ENCODE measurements at places on chromosomes 16 and 17.

GRCh38 chr17:38742411-38743308 is 5.5 kb downstream of the PCGF2 start:
- DNase-seq, result no peak

DNA sequence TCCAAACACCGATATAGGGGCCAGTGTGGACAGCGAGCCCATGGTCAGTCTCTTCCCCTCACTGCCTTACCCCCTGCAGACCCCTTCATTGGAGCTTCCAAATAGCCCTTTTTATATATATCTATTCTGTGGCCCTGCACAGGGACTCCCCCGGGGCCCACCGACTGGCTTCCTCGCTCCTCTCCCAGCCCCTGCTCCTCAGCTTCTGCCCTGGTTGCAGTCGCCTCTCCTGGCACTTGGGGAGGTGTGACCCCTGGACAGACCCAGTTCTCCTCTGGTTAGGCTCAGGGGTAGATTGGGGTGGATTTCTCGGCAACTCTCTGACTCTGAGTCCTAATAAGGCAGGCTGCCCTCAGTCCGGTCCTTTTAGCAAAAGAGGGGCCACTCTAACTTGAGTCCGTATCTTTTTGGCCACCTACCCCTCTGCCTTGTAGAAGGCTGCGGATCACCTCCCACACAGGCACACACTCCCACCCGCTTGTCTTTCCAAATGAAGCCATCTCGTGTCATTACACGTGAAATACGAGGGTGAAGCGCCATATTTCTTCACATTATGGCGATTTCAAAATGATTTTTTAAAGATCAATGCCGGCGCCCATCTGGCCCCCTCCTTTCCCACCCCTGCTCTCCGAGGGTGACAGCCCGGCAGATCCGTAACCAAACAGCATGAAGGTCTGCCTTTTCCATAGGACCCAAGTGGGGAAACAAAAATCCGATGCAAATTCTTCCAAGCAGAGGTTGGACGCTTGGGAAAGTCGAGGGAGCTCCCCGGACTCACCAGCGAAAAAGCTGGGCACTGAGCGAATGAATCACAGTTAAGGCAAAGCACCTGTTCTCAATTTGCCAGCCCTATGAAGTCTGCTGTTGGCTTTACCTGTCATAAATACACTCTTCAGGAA is 1.7 kb upstream of the HOXB9 start:
- no peak for DNase-seq

- DNase-seq, result no peak
Observed at GRCh38 chr17:49691086-49691676, 13.3 kb upstream of the SPOP start.

DNA sequence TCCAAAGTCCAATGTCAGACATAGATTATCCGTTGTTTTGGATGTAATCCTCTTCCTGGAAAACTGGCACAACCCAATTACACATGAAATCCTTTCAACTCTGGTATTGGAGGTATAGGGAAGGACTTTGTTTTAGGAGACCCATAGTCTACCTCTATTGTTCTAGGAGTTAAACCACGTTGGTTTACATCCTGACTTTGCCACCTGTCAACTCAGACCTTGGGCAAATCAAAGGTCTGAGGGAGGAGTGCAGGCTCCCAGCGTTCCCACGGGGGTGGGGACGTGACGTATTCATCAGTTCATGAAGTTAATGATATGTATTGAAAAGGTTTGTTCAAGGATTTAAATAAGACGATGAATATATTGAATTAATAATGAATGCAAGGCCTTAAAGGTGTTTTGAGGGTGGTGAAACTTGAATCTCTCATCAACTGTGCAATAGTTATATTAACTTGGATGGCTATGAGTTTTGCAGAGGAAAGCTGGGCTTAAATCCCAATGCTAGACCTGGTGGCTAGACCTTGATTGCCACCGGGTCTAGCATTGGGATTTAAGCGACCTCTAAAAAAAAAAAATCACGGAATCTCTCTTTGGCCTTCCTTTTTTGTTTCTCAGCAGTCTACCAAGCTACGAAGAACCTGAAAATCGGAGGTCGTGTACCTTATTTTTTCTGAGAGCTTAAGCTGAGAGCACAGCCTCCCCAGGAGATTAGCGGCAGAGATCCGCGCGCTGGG is 744 bp upstream of the NF1 start:
- no peak for DNase-seq

GRCh38 chr16:84247331-84247730 is 7.5 kb upstream of the KCNG4 start:
- no peak for DNase-seq

GRCh38 chr16:72013888-72014581 is 5.5 kb downstream of the DHODH start:
- DNase-seq, result peak; percentile 10

GRCh38 chr16:77288222-77288621 is 89.0 kb downstream of the SYCE1L start:
- DNase-seq, result peak; percentile 26

DNA sequence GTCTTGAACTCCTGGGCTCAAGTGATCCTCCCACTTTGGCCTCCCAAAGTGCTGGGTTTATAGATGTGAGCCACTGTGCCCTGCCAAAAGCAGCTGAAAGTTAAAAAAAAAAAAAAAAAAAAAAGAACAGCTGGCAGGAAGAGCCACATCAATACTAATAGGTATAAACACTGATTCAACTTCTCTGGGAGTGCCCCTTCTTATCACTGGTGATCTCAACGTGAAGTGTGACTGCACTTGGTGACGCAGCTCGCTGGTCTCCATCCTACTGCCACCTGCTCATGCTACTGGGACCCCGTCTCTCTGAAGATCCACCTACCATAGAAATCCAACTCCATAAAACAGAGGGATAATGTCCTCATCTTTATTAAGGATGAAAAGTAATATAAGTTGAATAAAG is 40.8 kb downstream of the RNF157 start:
- no peak for DNase-seq

- no peak for DNase-seq
Observed at GRCh38 chr17:56595108-56595418, 1.6 kb downstream of the NOG start.
